ENCODE measurements at places on chromosomes 1 and 21.
A peak's percentile ranks its signal among the peaks of the same experiment; 100 is the strongest.

- no peaks in the 10 kb centered on the region for H3K27me3 ChIP-seq
- peak overlapping the region; percentile 62 for H3K27ac ChIP-seq
- H3K4me3 ChIP-seq: no peak overlapping the region
- no peak for DNase-seq
- no peaks in the 10 kb centered on the region for H3K4me1 ChIP-seq
Observed at GRCh38 chr21:23837564-23837963, 1769.7 kb downstream of the MRPL39 start.

GRCh38 chr1:185343306-185343705 is 26.3 kb upstream of the IVNS1ABP start:
- H3K27ac ChIP-seq: no peak overlapping the region
- H3K4me1 ChIP-seq: peaks cover 30% of the 10 kb centered on the region
- no peak for DNase-seq
- no peaks in the 10 kb centered on the region for H3K27me3 ChIP-seq
- no peak overlapping the region for H3K4me3 ChIP-seq

GRCh38 chr1:218959784-218960183 is 213.9 kb upstream of the LYPLAL1 start:
- no peak for DNase-seq
- no peak overlapping the region for H3K4me3 ChIP-seq
- no peaks in the 10 kb centered on the region for H3K4me1 ChIP-seq
- H3K27ac ChIP-seq: no peak overlapping the region
- no peaks in the 10 kb centered on the region for H3K36me3 ChIP-seq
- no peaks in the 10 kb centered on the region for H3K27me3 ChIP-seq

- DNase-seq: no peak
- peaks cover 6% of the 10 kb centered on the region for H3K36me3 ChIP-seq
- H3K27me3 ChIP-seq: no peaks in the 10 kb centered on the region
Observed at GRCh38 chr1:28437264-28437923, 67.9 kb downstream of the PHACTR4 start.

DNA sequence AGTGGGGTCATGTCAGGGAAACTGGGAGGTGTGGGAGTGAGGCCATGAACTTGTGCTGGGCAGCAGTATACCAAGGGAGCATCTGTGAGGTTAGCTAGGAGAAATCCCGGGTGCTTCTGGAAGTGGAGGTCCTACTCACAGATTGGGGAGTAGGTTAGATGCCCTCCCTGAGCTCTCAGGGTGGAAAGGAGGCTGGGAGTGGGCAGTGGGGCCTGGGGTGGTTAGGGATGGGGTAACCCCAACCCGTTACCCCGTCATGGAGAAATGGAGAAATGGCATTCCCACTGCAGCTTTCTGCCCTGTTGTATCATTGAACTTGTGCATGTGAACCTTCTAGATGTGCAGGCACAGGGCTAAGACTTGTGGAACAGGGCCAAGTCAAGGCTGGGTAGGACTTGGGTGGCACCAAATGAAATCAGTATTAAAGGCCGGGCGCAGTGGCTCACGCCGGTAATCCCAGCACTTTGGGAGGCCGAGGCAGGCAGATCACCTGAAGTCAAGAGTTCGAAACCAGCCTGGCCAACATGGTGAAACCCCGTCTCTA is 27.2 kb downstream of the EXOC8 start:
- H3K27ac ChIP-seq: no peak overlapping the region
- no peak overlapping the region for H3K4me3 ChIP-seq
- no peak for DNase-seq
- H3K36me3 ChIP-seq: no peaks in the 10 kb centered on the region

GRCh38 chr1:150971583-150972416 is 2.8 kb downstream of the CERS2 start:
- no peak for DNase-seq
- peak overlapping the region; percentile 92 for H3K4me3 ChIP-seq
- H3K27ac ChIP-seq: peak overlapping the region; percentile 92

DNA sequence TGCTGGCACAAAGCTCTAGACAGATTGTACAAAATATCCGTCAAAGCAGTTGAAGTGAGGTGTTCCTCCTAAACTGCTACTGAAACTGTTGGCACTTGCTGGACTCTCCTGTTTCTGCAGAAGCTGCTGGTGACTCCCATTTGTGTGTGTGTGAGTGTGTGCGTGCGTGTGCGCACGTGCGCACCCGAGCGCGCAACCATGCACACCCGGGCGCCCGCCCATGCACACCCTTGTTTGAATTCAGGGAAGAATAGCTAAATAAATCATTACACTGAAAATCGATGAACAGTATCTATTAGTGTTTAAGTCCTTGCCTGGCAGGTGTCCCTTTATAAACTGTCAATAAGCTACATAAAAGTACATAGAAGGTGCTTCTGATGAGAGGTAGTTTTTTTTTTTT is 156.4 kb upstream of the B3GALT2 start:
- H3K27ac ChIP-seq: no peak overlapping the region
- no peak for DNase-seq
- no peaks in the 10 kb centered on the region for H3K36me3 ChIP-seq

- H3K36me3 ChIP-seq: no peaks in the 10 kb centered on the region
- peaks cover 56% of the 10 kb centered on the region for H3K27me3 ChIP-seq
- no peak for DNase-seq
- H3K27ac ChIP-seq: no peak overlapping the region
- no peaks in the 10 kb centered on the region for H3K4me1 ChIP-seq
- no peak overlapping the region for H3K4me3 ChIP-seq
Observed at GRCh38 chr1:30808067-30808662, 50.6 kb upstream of the LAPTM5 start.

- no peaks in the 10 kb centered on the region for H3K36me3 ChIP-seq
- DNase-seq: no peak
- no peak overlapping the region for H3K4me3 ChIP-seq
Observed at GRCh38 chr1:78716186-78716585, 66.6 kb downstream of the IFI44 start.

DNA sequence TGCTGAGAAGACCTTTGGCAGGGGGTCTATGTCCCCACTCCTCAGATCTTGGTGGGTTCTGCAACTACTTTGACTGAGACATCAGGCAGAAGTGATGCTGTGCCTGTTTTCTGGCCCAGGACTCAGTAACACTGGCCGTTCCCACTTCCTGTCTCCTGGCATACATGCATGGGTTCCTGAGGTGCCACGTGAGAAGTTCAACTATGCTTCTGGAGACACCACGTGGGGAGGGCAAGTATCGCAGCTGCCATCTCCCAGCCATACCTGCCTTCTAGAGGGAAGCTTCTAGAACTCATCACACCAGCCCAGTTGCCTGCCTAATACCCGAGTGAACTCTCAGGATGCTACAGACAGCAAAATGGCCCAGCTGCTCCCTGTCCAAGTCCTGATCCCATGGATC is 65.8 kb downstream of the TRABD2B start:
- H3K36me3 ChIP-seq: no peaks in the 10 kb centered on the region
- H3K4me1 ChIP-seq: no peaks in the 10 kb centered on the region
- H3K4me3 ChIP-seq: no peak overlapping the region
- H3K27me3 ChIP-seq: peaks cover 10% of the 10 kb centered on the region
- no peak overlapping the region for H3K27ac ChIP-seq

- no peaks in the 10 kb centered on the region for H3K36me3 ChIP-seq
- H3K4me3 ChIP-seq: no peak overlapping the region
- peaks cover 73% of the 10 kb centered on the region for H3K27me3 ChIP-seq
- no peak for DNase-seq
- H3K4me1 ChIP-seq: peaks cover 15% of the 10 kb centered on the region
Observed at GRCh38 chr21:33075128-33075527, 5.2 kb downstream of the OLIG1 start.

DNA sequence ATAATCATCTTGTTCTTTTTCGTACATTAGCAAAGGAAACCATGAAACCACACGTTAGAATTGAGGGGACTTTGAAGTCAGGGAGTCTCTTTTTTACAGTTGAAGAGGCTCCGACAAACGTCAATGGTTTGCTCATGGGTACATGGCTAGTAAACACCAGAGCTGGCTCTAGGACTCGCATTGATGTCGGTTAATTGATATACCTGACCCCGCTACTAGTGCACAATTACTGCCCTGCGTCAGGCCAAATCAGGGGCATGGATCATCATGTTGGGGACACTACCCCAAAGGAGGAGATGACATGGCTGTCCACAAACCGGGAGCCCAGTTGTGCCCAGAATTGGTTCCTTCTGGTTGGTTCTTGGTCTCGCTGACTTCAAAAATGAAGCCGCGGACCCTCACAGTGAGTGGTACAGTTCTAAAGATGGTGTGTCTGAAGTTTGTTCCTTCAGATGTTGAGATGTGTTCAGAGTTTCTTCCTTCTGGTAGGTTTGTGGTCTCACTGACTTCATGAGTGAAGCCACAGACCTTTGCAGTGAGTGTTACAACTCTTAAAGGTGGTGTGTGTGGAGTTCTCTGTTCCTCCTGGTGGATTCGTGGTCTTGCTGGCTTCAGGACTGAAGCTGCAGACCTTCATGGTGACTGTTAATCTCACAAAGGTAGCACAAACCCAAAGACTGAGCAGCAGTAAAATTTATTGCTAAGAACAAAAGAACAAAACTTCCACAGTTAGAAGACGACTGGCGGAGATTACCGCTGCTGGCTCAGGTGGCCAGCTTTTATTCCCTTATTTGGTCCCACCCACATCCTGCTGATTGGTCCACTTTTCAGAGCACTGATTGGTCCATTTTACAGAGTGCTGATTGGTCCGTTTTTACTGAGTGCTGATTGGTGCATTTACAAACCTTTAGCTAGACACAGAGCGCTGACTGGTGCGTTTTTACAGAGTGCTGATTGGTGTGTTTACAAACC is 126.9 kb upstream of the ERRFI1 start:
- peak overlapping the region; percentile 81 for H3K4me3 ChIP-seq
- no peaks in the 10 kb centered on the region for H3K27me3 ChIP-seq
- peak overlapping the region; percentile 99 for H3K27ac ChIP-seq
- H3K4me1 ChIP-seq: peaks cover 31% of the 10 kb centered on the region
- peak; percentile 71 for DNase-seq

GRCh38 chr1:169989246-169989645 is 85.2 kb downstream of the KIFAP3 start:
- H3K4me1 ChIP-seq: no peaks in the 10 kb centered on the region
- H3K27ac ChIP-seq: no peak overlapping the region
- no peaks in the 10 kb centered on the region for H3K27me3 ChIP-seq
- peaks cover 4% of the 10 kb centered on the region for H3K36me3 ChIP-seq

GRCh38 chr1:162375463-162375862 is 1.2 kb downstream of the SPATA46 start:
- H3K27ac ChIP-seq: no peak overlapping the region

- no peaks in the 10 kb centered on the region for H3K27me3 ChIP-seq
- H3K27ac ChIP-seq: no peak overlapping the region
- no peak overlapping the region for H3K4me3 ChIP-seq
- no peak for DNase-seq
Observed at GRCh38 chr1:67347688-67348472, 40.2 kb downstream of the IL12RB2 start.

DNA sequence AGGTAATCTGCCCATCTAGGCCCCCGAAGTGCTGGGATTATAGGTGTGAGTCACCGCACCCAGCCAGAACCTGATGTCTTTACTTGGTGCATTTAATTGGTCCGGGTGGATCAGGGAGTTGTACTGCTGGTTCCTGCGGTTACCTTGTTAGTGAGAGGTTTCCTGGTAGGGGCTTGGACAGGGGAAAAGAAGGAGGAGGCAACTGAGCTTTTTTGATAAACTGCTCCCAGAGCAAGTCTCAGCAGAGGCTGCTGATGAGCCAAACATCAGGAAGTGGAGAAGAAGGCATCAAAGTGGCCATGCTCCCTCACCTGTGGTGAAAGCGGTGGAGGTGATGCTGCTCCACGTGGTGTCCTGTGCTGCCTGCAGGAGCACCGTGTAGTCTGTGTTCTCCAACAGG is 161.5 kb upstream of the KIAA0040 start:
- no peak for DNase-seq
- peaks cover 28% of the 10 kb centered on the region for H3K27me3 ChIP-seq
- H3K27ac ChIP-seq: no peak overlapping the region
- H3K4me3 ChIP-seq: no peak overlapping the region
- no peaks in the 10 kb centered on the region for H3K4me1 ChIP-seq

DNA sequence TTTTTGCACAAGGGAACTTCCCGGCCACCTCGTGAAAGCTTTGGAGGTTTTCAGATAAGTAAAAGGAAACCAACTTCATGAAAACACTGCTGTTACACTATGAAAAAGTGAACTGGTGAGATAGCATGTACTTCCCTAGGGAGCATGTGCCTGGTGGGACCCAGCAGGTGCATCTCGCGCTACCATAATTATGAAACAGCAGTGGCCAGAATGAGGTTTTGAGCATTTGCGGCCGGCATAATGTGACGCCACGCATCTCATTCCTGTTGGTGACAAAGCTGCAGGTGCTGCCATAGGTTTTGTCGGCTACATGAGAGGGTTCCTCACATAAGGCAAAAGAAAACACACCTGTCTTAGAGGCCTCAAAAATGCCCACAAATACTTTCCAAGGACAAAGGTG is 1.7 kb downstream of the KRTAP10-3 start:
- no peak overlapping the region for H3K27ac ChIP-seq
- peaks cover 6% of the 10 kb centered on the region for H3K36me3 ChIP-seq
- no peak for DNase-seq

- no peak overlapping the region for H3K27ac ChIP-seq
- no peaks in the 10 kb centered on the region for H3K4me1 ChIP-seq
- DNase-seq: no peak
- peaks cover 28% of the 10 kb centered on the region for H3K27me3 ChIP-seq
- H3K36me3 ChIP-seq: no peaks in the 10 kb centered on the region
- H3K4me3 ChIP-seq: no peak overlapping the region
Observed at GRCh38 chr1:60872426-60873054, 209.8 kb upstream of the NFIA start.

DNA sequence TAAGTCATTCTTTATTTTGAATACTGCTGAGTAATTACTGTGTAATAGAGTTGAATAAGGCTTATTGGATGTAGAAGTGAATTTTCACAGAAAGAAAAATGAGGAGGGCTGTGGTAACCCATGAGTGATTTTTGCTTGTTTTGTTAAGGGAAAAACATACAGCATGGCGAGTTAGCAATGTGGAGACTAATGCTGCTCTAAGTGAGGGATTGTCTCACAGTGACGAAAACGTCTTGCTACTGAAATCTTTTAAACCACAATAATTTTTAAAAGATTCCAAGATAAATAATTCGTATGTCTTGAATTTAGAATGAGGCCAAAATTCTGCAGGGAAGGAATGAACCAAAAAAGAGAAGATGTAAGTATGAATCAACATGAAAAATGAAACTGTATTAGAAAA is 16.2 kb upstream of the PLA2G4A start:
- H3K4me1 ChIP-seq: no peaks in the 10 kb centered on the region
- no peak for DNase-seq
- H3K36me3 ChIP-seq: no peaks in the 10 kb centered on the region
- no peaks in the 10 kb centered on the region for H3K27me3 ChIP-seq
- H3K27ac ChIP-seq: no peak overlapping the region

GRCh38 chr1:92399076-92399475 is 87.6 kb downstream of the GFI1 start:
- no peaks in the 10 kb centered on the region for H3K27me3 ChIP-seq
- H3K27ac ChIP-seq: no peak overlapping the region
- no peak overlapping the region for H3K4me3 ChIP-seq
- H3K36me3 ChIP-seq: no peaks in the 10 kb centered on the region

GRCh38 chr1:90435351-90435750 is 281.8 kb downstream of the BARHL2 start:
- H3K27ac ChIP-seq: no peak overlapping the region
- no peaks in the 10 kb centered on the region for H3K27me3 ChIP-seq
- no peaks in the 10 kb centered on the region for H3K4me1 ChIP-seq
- no peak for DNase-seq

- H3K27me3 ChIP-seq: no peaks in the 10 kb centered on the region
- no peak overlapping the region for H3K4me3 ChIP-seq
- H3K36me3 ChIP-seq: no peaks in the 10 kb centered on the region
- H3K27ac ChIP-seq: peak overlapping the region; percentile 64
Observed at GRCh38 chr21:28793043-28793442, 199.6 kb downstream of the LTN1 start.

Measured in effector memory CD8-positive, alpha-beta T cell (primary cell).